ENCODE measurements at places on chromosomes 12 and 14.
A peak's percentile ranks its signal among the peaks of the same experiment; 100 is the strongest.

- no peak for DNase-seq
Observed at GRCh38 chr12:44462729-44463128, 413.4 kb downstream of the NELL2 start.

DNA sequence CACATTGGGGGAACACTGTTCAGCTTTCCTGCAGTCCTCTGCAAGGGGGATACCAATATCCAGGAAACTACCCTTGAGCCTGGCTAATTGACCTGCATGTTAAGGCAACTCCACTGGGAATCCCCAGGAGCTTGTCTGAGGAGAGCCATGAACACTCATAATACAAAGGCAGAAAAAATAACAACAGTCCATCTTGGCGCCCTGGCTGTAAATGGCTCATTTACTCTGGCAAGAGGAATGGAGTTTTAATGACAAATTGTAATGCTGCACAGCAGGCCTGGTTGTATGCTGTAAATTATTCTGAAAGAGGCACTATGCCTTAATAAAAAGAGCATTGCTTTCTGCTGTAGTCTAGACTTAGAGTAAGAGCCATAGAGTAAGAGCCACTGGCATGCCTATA is 58.3 kb downstream of the SLC8A3 start:
- no peak for DNase-seq

- no peak for DNase-seq
Observed at GRCh38 chr14:60116181-60116580, 24.5 kb downstream of the PCNX4 start.

- peak; percentile 95 for DNase-seq
Observed at GRCh38 chr14:36019126-36019525, 157.4 kb downstream of the PTCSC3 start.

DNA sequence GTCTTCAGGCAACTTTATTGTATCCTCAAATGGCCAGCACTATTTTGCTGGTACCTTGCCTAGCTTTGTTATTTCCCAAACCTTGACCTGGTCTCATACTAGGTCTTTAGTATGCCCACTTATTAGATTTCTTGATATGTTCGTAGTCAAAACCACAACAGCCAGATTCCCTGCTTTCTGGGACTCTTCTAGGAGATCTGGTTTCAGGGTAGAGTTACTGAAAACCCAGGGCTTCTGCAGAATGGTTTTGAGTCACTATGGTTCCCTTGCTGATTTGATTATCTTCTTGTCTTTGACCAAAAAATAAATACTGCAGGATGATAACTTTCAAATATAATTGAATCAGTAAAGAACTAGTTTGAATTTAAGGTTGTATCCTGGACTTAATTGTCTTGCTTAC is 211.2 kb downstream of the FUT8 start:
- no peak for DNase-seq

- DNase-seq: no peak
Observed at GRCh38 chr14:99568567-99569560, 35.1 kb downstream of the CCDC85C start.

DNA sequence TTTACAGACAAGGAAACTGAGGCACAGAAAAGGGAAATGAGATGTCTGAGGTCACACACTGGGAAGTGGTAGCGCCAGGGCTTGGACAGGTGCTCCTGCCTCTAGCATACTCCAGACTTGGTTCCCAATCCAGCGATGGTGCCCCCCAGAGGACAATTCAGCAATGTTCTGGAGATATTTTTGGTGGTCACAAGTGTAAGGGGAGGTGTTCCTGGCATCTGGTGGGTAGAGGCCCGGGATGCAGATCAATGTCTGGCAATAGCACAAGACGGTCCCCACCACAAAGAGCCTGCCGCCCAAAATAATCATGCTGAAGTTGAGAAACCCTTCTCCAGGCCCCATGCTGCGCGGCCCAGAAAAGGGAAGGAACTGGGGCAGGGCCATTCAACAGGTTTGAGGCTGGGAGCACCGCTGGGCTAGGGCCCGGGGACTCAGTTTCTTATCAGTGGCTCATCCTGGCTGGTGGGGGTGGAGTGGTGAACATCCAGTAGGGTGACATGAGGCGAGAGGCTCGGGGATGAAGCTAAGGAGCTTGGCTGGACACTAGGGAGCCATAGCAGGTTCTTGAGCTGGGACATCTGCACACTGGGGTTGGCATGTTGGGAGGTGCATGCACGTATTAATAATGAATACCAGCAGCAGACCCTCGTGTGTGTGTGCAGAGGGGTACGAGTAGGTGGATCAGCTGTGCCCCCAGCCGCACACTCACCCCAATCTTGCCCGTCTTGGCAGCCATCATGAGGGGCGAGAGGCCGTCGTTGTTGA is 35.1 kb downstream of the TRPV4 start:
- no peak for DNase-seq

DNA sequence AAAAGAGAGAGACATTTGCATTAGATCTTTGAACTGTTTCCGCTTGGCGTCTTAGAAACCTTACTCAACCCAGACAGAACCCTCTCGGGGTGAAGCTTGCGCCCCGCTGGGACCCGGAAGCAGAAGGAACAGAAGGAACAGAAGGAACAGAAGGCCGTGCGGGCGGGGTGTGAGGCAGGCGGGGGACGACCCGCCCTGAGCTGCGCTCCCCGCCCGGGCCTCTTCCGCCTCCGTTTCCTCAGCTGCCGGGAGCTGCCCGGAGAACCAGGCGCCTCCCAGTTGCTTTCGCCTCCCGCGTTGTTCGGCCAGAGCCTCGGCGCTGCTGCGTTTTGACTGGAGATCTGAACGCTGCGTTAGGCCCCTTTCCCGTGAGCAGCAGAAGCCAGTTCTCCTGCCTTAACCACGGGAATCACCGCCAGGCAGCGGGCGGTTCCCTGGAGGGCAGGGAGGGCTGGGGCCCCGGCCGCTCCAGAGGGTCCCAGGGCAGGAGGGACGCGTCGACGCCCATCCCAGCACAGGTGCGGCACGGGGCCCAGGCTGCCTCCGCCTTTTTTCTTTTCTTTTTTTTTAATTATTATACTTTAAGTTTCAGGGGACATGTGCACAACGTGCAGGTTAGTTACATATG is 19.3 kb upstream of the MMP17 start:
- no peak for DNase-seq

GRCh38 chr14:82757776-82758175 is 1224.1 kb upstream of the SEL1L start:
- no peak for DNase-seq

- no peak for DNase-seq
Observed at GRCh38 chr12:80857311-80857710, 80.4 kb downstream of the LIN7A start.

All from Jurkat, Clone E6-1 (cell line).